ENCODE measurements at places on chromosomes 1 and 21.

DNA sequence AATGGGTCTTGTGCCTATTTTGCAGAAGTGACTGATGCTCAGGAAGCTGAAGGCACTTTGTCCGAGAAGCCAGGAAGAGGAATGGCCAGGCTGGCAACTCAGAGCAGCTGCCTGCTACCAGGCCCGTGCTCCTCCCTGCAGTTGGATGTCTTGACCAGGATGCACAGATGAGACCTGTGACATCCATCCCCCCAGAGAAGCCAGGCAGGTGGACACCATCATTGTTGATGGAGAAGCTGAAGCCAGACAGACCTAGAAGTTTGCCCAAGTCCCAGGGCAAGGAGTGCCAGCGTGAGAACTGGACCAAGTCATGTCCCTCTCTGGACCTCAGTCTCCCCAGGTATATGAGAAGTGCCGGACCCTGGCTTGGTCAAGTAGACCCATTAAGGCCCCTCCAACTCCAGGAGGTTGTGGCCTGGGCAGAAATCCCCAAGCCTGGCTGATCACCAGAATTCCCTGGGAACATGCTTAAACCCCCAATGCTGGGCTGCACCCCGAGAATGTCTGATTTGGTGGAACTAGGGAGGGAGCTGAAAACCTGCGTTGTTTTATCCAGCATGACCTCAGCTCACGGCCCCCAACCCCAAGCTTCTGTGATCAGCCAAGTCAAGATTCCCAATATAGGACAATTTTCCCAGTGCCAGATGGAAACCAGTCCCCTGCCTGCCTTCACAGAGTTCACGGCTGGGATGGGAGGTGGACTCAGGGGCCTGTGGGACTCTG lies 82.4 kb downstream of the CAMK2N1 start:
- no peak for DNase-seq

DNA sequence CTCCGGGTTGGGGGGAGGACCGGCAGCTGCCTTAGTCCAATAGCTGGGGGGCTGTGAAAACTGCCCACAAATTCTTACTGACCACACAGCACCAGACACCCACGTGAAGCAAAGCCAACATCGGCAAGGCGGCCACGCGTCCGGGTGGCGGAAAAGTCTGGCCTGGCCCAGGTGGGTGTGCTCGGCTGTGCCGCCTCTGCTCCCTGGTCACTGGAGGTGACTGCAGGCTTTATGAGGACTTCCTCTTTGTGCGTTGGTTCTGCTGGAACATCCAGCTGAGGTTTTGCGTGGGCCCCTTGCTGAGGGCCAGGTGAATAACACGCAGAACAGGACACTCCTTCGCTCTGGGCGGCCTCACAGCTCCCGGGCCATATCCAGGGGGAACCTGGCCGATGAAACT lies 35.4 kb downstream of the FAAP20 start:
- DNase-seq, result no peak

DNA sequence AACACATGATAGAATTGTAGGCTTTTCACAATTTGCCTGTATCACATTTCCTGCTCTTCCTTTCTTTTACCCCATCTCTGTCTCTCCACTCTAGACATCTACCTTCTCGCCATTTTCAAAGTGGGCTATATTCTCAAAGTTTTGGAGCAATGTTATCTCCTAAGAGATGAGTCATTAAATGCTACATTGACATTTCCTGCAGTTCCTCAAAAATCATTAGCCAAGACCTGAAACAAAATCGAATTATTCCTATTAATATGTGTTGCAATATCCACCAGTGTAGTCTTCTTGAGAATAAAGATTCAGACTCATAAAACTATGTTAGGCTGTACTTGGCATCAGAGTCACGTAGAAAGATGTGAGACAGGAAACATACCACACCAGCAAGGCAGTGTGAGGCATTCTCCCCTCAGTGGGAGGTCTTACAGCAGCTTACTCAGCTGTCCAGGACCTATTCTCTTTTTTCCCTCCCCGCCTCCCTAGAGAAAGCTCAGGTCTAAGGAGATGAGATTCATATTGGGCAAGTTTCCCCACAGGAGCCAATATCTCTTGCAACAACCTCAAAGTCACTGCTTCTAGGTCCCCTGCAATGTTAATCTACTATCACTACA lies 38.8 kb downstream of the FRRS1 start:
- no peak for DNase-seq

- DNase-seq, result no peak
Measured at GRCh38 chr1:9070486-9070885, 1.1 kb upstream of the SLC2A5 start.

GRCh38 chr21:44532712-44533111 lies 7.3 kb downstream of the KRTAP10-1 start:
- DNase-seq, result no peak

DNA sequence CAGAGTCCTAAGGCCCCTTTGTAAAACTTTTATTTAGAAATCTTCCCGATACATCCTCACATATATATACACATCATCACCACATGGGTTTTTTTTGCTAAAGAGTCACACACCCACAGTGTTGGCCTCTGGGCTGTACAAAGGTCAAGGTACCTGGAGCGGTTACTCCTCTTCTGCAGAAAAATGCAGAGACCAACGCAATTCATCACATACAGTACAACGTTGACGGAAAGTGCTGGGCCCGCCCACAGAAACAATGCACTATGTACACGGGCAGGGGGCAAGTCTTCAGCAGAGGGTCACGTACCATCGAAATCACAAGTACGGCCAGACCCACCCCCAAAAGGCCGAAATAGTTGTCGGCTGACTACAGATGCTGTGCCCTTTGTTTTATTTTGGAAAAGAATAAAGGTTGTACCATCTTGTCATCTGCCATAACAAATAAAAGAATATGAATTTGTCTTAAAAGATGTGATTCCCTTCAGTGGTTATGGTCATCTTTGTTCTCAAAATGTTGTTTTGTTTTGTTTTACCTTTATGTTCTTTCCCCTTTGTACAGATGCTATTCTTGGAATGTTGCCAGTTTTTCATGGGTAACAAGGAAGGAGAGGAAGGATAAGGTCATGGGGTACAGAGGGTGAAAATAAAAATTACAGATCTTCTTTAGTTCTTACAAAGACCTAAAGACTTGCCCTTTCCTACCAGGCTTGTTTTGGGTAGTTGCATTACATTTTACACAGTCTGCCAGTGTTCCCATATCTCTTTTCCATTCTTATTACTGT lies 15.6 kb downstream of the TAL1 start:
- DNase-seq, result no peak

DNA sequence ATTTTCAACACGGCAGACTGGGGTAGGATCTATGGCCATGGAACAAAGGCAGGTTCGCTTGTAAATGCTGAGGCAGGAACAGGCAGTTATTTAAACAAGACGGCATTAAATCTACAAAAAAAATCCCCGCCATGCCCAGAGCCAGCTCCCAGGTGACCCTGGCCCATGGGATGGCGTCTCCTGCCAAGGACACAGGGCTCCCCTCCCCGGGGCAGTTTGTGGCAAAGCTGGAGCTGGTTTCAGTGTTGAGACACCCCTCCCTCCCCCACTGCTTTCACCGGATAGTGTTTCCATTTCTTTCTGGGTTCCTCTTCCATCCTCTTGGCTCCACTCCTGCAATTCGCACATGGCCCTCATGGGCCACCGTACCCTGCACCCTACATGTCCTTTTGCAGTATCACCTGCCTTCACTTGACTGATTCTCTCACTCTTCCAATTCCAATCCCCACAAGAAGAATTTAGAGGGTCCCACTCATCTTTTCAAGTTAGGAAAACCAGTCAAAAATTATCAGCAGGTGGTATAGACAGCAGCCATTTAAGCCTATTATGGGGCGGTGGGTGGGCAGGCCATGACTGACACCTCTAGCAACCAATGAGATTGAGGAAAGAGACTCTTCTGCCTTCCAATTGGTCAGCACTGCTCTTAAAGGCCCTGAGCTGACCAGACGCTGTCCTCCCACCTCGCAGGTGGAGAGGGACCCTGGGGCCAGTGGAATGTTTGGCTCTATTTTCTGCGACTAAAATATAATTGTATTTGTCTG lies 52.0 kb downstream of the OLIG1 start:
- no peak for DNase-seq

DNA sequence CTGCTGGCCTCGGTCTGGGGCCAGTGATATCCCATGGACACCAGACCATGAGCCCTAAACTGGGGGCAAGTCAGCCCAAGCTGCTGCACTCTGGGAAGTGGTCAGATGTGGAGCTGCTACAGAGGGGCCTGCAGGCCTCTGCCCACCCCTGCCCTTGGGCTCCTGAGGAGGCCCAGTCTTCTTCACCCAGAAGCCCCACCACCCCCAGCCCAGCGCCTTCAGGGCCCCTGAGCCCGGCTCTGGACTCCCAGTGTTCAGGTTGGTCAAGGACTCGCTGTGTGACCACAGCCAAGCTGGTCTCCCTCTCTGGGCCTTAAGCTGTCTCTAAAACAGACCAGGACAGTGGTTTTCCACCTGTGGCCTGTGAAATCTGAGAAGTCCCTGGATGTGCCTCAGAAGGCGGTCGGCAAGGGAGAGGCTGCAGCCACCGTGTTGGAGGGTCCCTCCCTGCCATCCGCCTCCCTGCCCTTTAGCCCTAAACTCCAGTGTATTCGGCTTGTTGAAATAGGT lies 79.7 kb upstream of the TMEM51 start:
- DNase-seq, result no peak

GRCh38 chr1:24283326-24284155 lies 35.6 kb upstream of the GRHL3 start:
- DNase-seq, result no peak

- no peak for DNase-seq
Measured at GRCh38 chr1:218640173-218640572, 295.0 kb downstream of the TGFB2 start.

DNA sequence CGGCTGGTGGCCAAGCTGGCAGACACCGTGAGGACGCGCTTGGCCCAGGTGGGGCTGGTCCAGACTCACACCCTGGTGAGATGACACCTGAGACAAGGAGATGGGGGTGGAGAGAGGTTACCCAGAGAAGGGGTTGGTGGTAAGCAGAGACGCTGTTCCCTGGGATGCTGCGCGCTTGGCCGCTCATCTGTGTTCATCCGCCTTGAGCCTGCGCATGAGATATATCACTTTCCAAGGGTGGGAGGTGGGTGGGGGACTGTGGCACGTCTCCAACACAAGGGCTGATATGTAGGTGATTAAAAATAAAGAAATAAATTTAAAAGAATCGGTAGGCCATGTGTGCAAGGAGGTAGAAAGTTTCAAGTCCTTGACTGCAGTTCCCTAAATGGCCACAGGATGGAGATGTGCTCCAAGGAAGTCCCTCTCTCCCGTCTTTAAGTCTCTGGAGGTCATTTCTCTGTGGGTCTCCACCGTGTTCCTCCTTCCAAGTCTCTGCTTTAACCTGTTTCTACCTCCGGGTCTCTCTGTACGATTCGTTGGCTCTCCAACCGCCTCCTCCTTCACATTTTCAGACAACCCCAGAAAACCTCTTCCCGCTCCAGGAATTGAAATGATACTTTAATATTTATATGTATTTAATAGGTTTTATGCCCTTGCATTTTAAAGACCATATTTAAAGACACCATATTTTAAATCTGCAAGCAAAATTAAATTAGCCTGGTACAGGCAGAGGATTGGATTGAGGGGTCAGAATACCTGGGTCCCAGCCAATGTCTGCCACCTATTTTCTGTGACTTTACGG lies 4.5 kb downstream of the TTC24 start:
- peak; percentile 45 for DNase-seq

DNA sequence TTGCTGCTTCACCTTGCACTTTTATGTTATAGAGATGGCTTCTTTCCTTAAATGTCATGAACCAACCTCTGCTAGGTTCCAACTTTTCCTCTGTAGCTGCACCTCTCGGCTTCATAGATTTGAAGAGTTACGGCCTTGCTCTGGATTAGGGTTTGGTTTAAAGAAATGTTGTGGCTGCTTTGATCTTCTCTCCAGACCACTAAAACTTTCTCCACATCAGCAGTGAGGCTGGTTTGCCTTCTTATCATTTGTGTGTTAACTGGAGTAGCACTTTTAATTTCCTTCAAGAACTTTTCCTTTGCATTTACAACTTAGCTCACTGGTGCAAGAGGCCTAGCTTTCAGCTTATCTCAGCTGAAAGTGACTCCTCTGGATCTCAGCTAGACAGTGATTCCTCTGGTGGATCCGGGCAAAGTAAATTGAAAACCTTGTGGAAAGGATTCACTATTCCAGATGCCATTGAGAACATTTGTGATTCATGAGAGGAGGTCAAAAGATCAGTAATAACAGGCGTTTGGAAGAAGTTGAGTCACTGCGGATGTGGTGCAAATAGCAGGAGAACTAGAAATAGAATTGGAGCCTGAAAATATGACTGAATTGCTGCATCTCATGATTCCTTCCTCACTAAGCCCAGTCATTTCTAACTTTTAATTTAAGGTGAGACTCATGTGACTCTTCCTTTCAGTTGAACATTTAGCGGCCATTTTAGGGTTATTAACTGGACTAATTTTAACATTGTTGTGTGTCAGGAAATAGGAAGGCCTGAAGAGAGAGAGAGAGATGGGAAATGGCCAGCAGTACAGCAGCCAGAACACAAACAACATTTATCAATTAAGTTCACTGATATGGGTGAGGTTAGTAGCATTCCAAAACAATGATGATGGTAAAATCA lies 16.2 kb upstream of the RGS1 start:
- DNase-seq, result no peak

DNA sequence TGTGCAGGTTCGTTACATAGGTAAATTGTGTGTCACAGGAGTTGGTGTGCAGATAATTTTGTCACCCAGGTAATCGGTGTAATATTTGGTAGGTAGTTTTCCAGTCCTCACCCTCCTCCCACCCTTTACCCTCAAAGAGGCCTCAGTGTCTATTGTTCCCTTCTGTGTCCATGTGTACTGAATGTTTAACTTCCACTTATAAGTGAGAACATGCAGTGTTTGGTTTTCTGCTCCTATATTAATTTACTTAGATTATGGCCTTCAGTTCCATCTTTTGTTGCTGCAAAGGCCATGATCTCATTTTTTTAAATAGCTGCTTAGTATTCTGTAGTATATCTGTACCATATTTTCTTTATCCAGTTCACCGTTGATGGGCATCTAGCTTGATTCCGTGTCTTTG lies 87.3 kb downstream of the RPS6KC1 start:
- no peak for DNase-seq

DNA sequence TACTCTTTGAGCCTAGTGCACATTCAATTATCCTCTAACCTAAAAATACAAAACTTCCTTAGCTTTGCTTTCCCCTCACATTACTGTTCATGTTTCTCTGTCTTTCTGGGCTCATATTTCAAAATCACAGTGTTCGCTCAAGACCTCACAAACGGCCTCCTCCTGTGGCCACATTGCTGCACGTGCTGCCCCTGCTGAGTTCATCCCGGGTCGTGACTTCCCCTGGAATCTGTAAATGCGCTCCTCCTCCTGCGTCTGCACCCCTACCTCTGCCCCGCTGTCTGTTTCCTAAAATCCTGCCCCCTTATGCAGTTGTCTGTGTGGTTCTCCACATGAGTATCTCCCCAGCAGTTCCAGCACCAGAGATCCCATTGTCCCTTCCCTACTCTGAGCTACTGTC lies 45.5 kb upstream of the RAVER2 start:
- DNase-seq, result no peak
